ENCODE measurements at places on chromosomes 16 and 17.

DNA sequence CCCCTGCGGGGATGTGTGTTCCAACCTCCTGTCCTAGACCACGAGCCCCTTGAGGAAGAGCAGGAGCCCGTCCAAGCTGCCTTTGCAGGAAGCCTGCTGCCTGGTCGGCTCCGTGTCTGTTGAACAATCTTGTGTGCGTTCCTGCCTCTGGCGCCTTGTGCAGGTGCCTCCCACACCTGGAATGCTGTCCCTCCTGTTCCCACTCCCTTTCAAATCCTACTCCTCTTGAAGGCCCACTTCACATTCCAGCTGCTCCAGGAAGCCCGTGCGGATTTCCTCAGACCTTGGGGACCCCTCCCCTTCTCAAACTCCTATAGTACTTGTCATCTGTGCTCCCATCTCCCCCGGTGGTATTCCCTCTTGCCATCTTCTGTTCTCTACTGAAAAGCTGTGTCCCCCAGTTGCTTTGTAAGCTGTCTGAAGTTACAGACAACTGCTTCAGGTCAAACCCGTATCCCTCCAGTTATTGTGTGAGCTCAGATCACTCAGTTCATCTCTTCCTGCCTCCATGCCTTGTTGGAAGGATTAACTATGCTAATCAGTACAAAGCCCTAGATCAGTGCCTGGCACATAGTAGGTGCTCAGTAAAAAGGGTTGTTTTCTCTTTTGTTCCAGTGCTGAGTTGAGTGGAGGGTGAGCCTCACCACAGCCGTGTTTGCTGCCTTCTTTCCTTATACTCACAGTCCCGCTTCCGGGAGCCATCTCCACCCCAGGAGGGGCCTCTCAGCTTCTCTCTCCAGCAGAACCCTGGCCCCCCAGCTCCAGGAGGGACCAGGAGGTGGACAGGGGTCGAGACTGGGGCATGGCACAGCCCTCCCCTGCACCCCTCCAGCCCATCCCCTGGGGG, 241.8 kb upstream of the CIBAR2 start:
- no peak for DNase-seq

DNA sequence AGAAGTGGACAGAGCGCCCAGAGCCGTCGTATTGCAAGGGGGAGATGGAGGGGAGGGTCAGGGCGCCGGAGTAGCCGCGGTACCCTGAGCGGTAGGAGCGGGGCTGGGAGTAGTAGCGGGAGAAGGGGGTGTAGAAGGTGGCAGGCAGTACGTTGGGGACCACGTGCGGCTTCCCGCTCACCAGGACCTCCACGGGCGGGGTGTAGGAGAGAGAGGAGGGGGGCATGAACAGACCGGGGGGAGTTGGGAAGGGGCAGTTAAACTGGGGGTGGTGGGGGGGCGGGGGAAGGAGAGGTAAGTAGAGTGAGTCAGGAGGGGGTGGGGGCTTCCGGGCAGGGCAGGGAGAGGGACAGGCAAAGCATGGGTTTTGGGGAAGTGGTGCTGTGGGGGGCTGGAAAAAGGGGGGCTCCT, 16.8 kb downstream of the ST6GALNAC2 start:
- DNase-seq: no peak

DNA sequence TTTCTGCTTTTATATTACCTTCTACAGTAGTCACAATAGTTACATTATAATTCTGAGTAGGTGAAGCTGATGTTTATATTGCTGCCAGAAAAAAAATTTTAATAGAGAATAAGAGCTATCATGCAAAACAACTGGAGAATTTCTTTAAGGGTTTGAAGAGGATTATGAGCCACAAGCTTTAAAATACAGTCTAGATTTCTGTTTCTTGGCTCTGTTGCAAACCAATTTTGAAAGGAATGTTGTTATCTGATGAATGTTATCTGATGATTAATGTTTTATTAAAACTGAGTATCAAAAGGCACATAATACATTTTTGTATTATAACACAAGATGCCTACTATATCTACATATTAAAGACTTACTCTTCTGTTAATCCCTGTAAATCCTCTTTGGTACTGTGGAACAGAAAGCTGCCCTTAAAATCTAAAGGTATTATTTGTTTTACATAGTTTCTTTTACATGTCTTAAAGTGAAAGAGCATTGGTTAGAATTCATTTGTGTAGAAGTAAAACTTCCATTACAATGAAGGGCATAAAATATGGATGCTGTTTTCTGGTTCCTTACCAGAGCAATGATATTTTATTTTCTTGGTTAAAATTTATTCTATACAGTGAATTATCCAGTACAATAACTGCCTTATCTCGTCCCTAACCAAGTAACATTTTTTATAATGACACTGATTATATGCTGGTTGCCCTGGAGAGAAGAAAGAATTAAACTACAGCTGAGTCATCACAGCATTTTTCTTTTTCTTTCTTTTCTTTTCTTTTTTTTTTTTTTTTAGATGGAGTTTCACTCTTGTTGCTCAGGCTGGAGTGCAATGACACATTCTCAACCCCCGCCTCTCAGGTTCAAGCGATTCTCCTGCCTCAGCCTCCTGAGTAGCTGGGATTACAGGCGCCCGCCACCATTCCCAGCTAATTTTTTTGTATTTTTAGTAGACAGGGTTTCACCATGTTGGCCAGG, 205.7 kb downstream of the TANC2 start:
- no peak for DNase-seq

- DNase-seq: no peak
Measured at GRCh38 chr17:78933959-78934568, 8.9 kb upstream of the TIMP2 start.

DNA sequence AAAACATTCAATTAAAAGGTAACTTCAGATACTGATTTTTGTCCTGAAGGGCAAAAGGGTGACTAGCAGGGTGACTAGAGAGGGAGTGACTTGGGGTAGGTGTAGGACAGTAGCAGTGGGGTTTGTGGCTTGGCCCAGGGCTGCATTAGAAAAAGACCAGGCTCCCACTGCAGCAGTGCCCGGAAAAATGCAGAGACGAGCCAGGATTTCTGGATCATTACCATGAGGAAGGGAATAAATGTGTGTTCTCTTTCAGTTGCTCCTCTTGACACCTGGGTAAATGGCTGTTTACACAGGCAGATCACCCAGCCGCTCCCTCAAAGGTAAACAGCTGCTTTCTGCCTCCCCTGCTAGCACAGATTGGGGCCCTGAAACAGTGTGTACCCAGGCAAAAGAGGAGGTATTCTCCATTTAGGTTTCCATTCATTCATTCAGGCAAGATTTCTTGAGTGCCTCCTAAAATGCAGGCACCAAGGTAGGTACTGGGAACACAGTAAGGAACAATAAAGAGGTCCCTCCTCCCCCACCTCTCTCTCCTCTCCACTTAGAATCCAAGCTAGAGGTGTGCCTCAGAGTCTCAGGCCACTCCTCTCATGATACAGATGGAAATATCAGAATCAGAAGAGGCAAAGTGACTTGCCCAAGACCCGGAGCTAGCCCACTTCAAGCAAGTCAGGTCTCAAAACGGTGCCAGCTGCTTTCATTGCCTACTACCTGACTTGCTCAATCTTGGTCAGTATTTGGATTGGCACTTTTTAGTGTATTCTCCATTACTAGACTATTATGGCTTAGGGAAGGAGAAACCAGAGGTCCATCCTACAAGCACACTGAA, 15.2 kb upstream of the TOX3 start:
- DNase-seq: no peak

DNA sequence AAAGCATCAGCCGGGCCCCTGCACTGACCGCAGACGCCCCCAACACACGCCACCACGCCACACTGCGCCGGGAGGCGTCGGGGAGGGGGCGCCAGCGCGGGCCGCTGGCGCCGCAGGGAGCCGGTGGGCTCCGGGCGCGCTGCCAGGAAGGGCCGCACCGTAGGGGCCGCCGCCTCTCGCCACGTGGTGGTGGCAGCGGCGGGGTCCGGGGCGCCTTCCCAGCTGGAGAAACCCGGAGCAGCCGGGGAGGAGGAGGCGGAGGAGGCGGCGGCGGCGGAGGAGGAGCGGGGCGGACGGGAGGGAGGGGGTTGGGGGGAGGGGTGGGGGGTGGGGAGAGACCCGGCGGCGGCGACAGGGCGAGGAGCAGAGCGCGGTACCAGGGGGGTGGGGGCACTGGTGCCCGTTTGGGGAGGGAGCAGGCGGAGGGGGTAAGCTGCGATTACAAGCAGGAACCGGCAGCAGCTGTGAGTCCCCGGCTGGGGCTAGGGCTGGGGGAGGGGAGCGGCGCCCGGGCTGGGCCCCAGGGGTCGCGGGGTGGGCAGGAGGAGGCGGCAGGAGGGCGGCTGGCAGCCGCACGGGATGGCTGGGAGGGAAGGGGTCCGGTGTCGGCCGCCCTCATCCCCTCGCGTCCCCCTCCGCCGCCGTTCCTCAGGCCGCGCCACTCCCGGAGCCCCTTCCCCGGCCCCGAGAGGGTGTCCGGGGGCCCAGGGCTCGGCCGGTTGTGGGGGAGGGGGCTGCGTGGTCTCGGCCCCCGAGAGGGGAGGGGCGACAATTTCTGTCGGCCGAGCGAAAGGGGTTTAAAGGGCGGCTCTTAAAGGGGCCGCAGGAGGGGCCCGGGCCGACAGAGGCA, at the start of gene TBKBP1:
Gene TBKBP1 (plus strand): TSS at position 431 of the 850 bp plus-strand sequence. CDS start 1,952 bp downstream, outside the sequence.
- DNase-seq: no peak

- no peak for DNase-seq
Measured at GRCh38 chr17:9900044-9900594, 5.0 kb downstream of the RCVRN start.

DNA sequence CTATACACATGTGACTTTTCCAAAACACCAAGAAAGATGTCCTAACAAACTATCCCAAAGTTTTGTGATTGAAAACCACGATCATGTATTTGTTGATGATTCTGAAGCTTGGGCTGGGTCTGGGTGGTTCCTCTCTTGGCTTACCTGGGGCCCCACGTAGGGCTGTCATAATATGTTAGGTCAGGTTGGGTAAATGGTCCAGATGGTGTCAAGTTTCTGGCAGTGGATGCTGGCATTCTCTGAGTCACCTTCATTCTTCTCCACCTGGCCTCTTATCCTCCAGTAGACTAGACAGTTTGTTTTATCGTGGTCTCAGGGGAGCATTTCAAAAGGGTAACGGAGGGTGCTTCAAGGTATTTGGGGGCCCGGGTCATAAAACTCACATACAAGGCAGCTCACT, 39.4 kb downstream of the SYCE1L start:
- no peak for DNase-seq

GRCh38 chr17:34122515-34122914, 132.6 kb upstream of the CCL2 start:
- no peak for DNase-seq

DNA sequence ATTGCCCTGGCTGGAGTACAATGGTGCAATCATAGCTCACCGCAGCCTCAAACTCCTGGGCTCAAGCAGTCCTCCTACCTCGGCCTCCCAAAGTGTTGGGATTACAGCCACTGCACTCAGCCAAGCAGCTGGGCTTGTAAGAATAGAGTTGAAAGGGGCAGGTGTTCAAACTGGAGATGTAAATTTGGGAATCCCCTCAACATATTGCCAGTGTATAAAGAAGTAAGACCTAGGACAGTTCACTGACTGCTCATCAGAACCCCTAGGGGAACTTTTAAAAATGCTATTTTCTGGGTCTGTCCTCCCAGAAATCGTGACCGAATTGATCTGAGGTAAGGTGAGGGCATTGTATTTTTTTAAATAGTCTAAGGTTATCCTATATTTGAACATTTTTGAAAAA, 8.9 kb upstream of the DNAJA2 start:
- no peak for DNase-seq

DNA sequence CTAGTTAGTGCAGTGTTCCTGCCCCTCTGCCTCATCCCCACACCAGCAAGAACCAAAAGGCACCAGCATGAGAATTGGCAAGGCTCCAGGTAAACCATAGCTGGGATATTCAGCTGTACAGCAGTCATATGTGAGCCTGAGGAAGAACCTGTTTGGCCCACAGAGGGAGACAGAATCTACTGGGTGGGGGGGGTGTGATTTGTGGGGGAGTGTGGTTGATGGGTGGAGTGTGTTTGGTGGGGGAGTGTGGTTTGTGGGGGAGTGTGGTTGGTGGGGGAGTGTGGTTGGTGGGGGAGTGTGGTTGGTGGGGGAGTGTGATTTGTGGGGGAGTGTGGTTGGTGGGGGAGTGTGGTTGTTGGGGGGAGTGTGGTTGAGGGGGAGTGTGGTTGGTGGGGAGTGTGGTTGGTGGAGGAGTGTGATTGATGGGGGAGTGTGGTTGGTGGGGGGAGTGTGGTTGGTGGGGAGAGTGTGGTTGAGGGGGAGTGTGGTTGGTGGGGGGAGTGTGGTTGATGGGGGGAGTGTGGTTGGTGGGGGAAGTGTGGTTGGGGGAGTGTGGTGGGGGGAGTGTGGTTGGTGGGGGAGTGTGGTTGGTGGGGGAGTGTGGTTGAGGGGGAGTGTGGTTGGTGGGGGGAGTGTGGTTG, 19.5 kb downstream of the MINK1 start:
- peak; percentile 46 for DNase-seq

DNA sequence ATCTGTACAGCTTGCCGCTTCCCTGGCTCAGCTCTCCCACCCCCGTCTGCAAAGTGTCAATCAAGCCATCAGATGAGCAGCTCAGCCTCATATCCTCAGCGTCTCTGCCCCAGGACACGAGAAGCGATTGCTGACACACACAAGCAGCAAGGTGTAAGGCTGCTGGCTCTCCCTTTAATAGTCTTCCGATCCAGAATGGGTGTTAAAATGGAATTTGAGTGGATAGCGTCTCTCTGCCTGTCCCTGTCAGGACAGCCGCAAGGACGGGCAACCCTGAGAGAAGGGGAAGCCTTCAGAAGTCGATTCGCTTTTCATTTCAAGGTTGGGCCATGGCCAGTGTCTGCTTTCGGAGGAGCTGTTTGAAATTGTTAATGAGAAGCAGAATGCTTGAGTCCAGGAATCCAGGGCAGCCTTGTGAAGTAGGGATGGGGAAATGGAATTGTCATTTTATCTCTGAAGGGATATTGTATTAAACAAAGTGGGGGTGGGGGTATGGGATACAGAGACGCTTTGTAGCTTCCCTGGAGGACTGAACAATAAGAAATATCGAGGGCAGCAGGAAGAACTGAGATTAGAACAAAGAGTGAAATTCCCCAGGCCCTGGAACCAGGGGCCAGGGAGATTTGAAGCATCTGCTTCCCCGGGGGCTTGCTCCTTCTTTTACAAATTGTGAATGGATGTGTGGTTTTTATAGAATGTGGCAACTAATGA, 4.7 kb upstream of the PIPOX start:
- DNase-seq: no peak

DNA sequence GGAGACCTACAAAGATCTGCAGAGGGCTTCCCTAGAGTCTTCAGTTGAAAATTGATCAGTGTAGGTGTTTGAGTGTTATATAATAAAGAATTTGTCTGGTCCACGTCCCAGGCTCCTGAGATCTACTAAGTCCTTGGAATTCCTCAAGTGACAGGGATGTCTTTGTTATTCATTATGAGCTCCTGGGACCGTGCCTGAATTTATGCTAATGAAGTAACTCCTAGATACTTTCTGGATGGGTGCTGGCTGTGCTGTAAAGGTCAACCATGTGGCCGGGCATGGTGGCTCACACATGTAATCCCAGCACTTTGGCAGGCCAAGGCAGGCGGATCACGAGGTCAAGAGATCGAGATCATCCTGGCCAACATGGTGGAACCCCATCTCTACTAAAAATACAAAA, 43.7 kb downstream of the CDC27 start:
- no peak for DNase-seq

Measured in CD8-positive, alpha-beta T cell (primary cell).